ENCODE measurements at places on chromosomes 13 and 19.

DNA sequence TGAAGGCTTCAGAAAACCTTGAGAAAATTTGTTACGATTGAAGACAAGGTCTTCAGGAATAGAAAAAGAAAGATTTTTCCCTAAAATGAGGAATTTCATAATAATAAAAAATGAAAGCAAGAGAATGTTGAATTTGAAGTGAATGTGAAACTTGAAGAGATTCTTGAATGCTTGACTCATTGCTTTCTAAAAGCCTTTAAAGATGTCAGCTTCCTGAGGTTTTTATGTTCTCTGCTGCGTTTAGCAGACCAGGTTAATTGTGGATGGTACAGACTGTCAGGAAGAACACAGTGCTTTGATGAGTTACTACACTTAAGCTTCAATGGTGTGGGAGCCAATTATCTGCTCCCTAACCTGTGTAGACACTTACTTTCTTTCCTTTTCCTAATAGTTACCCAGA is 96.3 kb upstream of the FNDC3A start:
- no peak for DNase-seq

DNA sequence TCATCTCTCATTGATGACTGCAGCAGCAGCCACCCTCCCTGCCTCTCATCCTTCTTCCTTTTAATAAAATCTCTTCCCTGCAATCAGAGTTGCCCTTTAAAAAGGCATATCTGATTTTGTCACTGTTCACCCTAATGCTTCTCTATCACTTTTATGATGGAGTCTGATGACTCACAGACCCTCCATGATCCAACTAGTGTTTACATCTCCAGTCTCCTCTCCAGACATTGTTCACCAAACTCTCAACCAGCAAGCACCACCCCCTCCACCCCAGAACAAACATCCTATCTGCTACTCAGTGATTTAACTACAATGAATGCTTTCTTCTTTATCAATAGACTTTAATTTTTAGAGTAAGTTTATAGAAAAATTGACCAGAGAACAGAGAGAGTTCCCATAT is 59.5 kb downstream of the TNFSF11 start:
- no peak for DNase-seq

GRCh38 chr13:28983641-28984040 is 163.5 kb downstream of the MTUS2 start:
- no peak for DNase-seq

DNA sequence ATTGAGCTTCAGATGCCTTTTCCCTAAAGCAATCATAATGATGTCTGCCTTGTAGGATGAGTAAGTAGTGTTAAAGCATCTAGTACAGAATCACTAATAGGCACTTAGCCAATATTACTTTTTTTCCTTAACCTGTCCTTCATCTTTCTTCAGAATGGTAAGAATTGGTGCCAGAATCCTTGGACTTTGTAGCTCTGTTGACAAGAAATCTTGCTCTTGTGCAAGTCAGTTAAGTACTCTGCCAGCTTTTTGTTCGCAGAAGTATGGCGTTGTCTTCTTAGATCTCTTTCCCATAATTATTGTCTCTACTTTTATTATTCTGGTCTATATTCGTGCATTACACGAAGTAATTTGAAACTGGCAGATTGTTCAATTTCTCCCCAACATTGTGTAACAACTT is 554.5 kb downstream of the PCDH9 start:
- DNase-seq, result no peak

DNA sequence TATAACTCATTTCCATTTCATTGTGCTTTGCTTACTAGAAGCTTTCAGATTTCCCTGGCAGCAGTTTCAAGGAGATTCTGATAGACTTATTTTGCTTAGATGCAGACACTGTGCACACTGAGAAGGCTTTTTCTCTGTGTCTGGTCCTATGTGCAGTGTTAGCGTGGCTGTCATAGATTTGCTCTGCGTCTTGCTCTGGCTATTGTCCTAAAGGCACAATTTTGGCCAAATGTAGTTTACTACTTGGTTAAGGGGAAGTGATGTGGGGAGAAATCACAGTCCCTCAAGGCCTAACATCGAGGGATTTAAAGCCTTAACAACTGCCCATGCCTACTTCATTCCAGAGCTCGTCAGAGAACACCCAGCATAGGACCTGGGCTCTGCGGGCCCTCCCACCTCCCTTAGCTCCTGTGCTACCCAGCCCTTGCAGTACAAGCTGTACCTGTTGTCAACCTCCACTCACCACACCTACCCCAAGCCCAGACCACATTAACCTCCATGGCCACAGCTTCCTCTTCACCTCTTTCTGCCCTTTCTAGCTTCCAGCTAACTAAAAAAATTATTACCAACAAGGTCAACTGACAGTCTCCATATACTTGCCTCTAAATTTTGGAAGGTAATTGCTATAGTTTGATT is 38.9 kb upstream of the KATNAL1 start:
- DNase-seq, result no peak

DNA sequence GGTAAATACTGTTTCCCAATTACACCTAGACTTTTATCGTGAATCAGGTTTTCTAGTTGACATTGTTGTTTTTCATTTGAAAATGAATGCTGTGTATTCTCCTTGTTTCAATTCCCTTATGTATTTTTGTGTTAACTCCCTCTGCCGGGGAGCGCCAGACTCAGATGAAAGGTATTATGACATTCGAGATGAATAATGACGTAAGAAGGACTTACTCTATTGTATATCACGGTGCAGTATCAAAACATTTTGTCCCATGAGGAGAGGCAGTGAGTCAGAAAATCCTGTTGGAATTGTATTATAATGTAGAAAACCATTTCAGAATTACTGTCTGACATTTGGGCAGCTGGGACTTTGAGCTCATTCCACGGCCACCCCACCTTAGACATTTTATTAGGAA is 61.6 kb downstream of the LRCH1 start:
- no peak for DNase-seq

- DNase-seq, result no peak
Measured at GRCh38 chr13:111901267-111901915, 165.6 kb upstream of the SOX1 start.

All from stimulated activated CD4-positive, alpha-beta T cell treated with anti-CD3 and anti-CD28 coated beads, Interleukin-15, amount 100 ng/mL, for 1 hour (primary cell).